ENCODE measurements at places on chromosomes 6 and 20.

- peak; percentile 95 for DNase-seq
These were observed 38.7 kb downstream of the UQCC2 start for GRCh38 chr6:33672808-33673207.

- DNase-seq, result no peak
These were observed 6.6 kb downstream of the CTSA start for GRCh38 chr20:45897692-45898091.

DNA sequence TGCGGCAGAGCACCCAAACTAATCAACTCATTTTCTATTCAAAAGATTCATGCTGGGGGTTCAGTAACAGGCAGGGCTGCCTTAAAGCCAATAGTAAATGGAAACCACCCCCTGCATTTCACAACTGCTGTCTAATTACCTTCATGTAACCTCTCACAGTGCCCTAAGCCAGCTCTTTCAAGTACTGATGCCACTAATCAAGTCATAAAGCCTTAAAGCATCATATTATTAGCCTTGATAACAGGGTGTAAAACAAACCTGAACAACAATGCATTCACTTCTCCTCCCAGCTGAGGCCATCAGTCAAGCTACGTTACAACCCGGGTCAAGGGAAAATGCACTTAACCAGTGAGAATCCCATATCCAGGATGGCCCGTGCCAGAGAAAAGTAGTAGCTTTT lies 33.0 kb downstream of the TRERF1 start:
- DNase-seq, result no peak

GRCh38 chr20:36572701-36573102 lies 695 bp upstream of the TGIF2 start:
- DNase-seq, result no peak

- no peak for DNase-seq
These were observed 113.3 kb downstream of the TCP11 start for GRCh38 chr6:35027807-35028206.

DNA sequence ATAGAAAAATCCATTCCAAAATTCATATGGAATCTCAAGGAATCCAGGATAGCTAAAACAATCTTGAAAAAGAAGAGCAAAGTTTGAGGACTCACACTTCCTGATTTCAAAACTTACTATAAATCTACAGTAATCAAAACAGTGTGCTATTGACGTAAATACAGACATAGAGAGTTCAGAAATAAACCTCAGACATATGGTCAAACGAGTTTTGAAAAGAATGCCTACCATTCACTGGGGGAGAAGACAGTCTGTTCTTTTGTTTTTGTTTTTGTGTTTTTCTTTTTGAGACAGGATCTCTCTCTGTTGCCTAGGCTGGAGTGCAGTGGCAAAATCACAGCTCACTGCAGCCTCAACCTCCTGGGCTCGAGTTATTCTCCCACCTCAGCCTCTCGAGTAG lies 25.3 kb upstream of the PROKR2 start:
- no peak for DNase-seq

DNA sequence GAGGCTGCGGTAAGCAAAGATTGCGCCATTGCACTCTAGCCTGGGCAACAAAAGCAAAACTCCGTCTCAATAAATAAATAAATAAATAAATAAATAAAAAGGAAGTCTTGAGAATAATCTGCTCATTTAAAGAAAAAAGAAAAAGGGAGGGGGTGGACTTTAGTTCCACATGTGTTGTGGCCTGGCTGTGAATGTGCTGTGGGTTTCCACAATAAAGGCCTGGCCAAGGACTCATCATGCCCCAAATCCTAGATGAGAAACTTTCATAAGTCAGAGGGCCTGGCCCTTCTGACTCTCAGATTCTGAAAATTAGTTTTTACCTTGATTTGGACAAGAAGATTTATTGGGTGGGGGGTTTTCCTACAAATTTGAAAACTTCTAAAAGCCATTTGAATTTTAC lies 48.4 kb downstream of the RIOK1 start:
- DNase-seq, result peak; percentile 43

GRCh38 chr6:15063253-15063853 lies 182.5 kb upstream of the JARID2 start:
- no peak for DNase-seq
